ENCODE measurements at places on chromosomes 2 and 18.

- no peak for DNase-seq
These were observed 7.0 kb upstream of the REEP1 start for GRCh38 chr2:86344404-86344803.

DNA sequence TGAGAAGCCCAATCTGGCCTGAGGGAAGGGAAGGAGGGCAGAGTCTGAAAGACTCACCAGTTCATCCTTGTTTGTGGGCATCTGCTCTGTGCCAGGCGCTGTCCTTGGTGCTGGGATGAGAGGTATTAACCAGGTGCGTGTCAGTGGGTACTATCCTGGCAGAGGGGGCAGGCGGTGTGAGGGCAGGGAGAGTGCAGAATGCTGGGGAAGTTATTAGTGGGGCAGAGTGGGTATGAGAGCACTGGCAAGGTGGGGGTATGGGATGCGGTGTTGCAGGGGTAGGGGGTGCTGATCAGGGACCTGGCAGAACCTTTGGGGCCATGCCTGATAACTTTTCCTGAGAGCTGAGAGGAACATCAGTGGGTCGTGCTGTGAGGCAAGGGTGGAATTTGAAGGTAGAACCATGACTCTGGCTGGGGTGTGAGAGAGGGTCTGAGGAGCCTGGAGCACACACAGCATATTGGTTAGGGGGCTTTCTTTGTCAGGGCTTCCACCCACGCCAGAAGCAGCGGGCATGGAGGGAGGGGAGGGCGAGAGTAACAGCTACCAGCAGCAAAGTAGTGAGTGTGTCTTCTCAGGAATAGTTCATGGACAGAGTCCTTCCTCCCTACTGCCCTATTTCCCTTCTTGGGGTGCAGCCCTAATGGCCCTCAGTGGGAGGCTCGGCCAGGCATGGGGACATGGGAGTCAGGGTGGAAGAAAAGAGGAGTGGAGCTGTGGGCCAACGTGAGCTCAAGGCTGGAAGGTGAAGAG is 290.7 kb downstream of the CYP26B1 start:
- DNase-seq, result no peak

- DNase-seq, result no peak
These were observed 395.0 kb upstream of the CDH2 start for GRCh38 chr18:28571929-28572328.

DNA sequence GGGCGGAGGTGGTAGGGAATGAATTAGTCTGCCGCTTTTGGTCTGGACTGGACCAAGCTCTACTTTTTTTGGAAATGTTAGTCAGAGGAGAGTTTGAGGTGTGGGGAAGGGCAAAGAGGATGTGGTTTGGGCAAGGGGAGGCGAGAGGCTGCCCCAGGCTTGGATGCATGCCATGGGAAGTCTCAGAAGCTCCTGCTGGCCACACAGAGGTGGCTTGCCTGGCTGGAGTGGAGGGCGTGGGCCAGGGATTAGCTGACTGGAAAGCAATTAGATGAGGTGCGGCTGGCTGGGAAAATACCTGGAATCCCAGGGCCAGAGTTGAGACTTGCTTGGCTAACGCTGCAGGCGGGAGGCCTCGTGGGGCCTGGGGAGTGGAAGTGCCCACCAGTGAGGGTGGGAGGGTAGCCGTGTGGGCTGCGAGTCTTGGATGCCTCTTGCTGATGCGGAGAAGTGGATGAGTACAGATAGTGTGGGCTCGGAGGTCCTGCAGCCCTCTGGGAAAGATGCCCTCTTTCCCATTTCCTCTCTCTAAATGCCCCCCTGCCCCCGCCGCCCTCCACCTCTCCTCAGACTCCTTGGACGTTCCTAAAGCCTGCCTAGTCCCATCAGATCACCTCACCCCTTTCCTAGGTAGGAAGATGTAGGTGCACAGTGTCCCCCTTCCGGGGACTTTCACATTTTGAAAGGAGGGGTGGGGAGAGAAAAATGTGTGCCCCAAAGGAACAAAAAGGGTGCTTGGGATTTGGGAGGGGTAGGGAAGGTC is 117.6 kb downstream of the SMAD7 start:
- DNase-seq, result no peak

- no peak for DNase-seq
These were observed 106.0 kb downstream of the ZNF236 start for GRCh38 chr18:76928179-76928868.

DNA sequence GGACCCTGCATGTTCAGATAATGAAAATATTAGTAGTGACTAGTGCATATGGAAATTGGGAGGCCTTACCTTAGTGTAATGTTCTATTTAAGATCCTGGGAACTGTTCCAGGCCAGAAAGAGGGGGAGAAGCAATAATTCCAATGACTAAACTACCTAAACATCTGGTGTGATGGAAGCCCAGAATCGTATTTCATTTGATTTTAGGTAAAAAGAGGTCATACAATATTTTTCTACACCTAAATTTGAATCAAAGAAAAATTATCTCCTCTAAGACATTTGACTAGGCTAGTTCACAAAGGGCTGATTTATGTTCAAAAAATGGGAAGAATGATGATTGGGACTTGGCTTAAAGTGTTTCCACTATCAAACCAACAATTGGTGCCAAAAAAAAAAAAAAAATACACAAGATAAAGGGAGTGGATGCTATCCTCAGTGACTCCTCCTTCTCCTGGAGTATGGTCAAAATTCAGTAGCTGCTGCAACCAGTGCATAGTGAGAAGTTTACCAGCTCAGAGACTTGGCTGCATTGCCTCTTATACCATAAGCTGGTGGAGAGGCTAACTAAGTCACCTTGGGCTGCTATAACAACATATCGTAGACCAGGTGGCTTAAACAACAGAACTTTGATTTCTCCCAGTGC is 1038.3 kb upstream of the ACVR2A start:
- DNase-seq, result no peak

DNA sequence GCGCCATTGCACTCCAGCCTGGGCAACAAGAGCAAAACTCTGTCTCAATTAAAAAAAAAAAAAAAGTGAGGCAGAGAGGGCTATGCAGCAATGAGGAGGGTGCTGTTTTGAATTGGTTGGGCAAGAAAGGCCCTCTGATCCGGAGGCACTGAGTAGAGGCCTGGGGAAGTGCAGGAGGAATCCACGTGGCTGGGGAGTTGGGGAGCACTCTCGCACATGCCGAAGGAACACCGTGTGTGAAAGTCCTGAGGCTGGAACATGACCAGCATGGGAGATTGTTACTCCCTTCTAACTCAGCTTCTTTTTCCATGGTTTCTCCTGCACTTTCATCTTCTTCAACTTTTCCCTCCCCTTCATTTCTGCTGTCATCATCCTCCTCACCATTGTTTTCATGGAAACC is 347.9 kb upstream of the HS6ST1 start:
- no peak for DNase-seq

DNA sequence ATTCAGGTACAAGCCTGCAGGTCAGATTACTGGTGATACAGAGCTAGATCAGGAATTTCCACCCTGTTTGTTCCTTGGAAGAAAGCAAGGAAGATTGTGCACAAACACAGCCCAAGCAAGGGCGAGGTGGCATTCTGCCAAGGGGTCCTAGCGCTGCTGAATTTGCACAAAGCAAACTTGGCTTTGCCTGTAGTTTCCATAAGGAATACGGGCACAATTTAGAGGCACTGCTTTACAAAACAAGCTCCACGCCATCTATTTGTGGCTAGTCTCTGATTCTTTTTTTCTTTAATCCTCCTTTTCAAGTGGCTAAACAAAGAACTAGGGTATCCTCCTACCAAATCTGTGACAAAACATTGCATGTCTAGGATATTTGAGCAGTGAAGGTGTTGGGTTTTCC is 195.5 kb upstream of the ACVR2A start:
- no peak for DNase-seq

GRCh38 chr18:3251249-3251962 is 3.8 kb downstream of the MYL12A start:
- no peak for DNase-seq

- no peak for DNase-seq
These were observed 6.8 kb downstream of the BIRC6 start for GRCh38 chr2:32363597-32363996.

DNA sequence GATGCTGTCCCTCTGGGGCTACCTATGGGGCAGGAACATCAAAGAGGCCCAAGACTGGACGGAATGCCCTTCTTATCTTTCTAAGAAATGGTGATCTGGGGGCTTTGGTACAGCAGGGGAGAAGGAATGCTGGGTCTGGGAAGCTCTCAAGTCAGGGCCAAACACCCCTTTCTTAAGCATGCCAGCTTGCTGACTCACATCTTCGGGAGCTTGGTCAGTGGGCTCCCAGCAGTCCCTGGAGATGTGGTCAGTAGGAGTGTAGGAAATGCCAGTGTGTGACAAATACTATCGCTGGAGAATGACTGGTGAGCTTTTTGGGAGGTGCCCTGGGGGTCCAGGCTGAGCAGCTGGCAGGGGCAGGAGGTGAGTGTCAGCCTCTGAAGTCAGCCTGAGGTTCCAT is 105.0 kb upstream of the CDC42EP3 start:
- DNase-seq, result no peak

DNA sequence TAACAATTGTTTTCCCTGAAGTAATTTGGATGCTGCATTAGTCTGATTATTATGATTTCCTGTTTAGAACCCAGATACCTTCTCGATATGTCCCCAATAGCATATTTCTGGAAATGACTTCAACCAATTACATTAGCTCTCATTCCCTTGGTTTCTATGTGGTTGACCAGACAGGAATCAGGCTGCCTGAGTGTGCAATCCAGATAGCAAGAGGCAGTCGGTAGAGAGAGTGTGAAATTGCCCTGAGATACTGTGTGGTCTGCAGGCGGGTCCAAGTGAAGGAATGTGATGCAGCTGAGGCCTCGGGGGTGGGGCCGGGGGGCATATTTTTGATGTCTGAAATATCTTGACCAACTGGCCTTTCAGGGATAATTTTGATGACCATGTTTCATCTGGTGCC is 143.9 kb upstream of the ITGA6 start:
- DNase-seq, result no peak

GRCh38 chr2:118812552-118812951 is 34.9 kb downstream of the EN1 start:
- no peak for DNase-seq

- no peak for DNase-seq
These were observed 38.8 kb upstream of the OTOS start for GRCh38 chr2:240179186-240179815.

GRCh38 chr2:69013142-69013839 is at the start of gene ANTXR1:
Gene ANTXR1, plus strand, starts transcription at chr2:69013179. Its CDS starts 321 bp downstream, at chr2:69013500.
- DNase-seq, result no peak

DNA sequence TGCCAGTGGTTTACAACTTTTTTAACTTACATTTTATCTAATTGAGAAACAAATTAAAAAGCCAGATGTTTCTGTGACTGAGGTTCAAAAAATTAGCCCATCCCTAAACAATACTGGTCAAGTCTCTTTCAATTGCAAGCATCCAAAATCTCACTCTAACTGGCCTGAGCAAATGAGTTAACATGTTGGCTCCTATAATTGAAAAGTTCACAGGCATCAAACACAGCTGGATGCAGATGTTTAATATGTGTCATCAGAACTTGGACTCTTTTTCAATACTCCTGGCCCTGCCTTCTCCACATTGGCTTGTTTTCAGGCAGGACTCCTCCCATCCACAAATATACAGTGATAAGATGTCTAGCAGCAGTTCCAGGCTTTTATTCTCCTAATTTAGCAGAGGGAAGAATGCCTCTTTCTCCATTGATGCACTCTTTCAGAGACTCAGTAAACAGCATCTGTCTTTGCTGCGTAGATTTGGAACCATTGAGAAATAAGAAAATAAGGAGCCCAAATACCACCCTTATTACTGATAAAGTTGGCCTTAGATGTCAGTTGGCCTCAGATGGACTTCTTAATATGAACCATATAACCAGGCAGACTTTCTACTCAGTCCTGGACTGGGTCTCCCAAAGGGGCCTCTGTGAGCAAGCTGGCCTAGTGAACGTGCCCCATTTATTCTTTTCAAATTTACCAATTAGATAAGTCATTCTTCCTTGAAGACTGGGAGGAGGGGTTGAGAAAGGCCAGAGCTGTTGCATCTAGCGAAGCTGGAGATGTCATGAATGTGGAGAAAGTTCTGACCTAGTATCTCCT is 30.4 kb upstream of the FN1 start:
- no peak for DNase-seq

DNA sequence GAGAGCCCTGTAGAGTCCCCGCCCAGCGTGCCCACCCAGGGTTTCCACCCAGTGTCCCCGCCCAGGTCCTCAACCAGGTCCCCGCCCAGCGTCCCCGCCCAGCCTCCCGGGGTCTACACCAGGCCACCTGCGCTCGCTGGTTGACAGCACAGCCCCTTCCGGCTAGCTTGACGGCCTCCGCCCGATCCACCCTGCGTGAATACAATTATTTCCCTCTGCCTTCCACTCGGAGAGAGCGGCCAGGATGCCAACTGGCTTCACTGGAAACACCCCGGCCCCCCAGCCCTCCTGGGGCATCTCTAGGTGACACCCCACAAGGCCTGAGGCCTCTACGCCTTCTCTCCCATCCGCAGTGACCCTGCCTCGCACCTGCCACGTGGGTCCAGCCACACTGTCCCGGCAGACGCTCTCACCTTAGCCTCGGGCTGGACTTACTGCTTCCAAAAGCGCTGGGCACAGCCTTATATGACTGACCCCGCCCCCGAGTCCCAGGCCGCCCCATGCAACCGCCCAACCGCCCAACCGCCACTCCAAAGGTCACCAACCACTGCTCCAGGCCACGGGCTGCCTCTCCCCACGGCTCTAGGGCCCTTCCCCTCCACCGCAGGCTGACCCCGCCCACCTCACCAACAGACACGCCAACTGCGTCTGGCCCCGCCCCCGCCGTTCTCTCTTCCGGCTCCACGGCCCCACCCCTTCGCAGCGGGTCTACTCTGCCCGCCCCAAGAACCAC is 188.1 kb downstream of the LAMA1 start:
- no peak for DNase-seq

- DNase-seq, result no peak
These were observed 1866.9 kb upstream of the PIK3C3 start for GRCh38 chr18:40088130-40088529.

DNA sequence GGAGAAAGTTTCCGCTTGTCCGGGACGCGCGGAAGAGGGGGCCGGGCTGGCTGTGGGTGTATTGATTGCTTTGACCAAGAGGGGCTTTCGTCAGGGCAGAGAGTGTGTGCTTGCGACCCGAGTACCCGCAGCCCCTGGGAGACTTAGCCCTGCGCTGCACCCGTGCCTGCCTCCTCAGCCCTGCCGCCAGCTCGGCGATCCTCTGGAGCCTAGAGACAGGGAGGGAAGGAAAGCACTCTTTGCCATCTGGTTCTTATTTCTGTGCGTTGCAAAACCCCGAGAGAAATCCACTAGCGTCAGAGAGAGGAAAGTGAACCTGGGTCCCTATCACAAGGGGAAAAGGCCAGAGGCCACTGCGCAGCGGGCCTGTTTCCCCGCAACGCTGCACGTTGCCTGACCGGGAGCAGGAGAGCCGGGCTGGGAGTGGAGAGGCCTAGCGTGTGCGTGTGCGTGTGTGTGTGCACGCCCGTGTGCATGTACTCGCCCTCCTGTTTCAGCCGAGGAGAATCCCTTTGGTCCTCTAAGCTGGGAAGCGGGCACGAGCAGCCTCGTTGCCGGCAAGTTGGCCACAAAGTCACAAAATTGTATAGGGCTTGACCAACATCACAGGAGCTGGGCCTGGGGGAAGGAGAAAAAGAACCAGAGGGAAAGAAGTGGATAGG is 1.7 kb downstream of the SIX3 start:
- no peak for DNase-seq

GRCh38 chr2:207935121-207935990 is 90.0 kb downstream of the PLEKHM3 start:
- DNase-seq, result no peak
